HAP-1 (cell line): ENCODE measurements at places on chromosomes 2 and 18.
A peak's percentile ranks its signal among the peaks of the same experiment; 100 is the strongest.

DNA sequence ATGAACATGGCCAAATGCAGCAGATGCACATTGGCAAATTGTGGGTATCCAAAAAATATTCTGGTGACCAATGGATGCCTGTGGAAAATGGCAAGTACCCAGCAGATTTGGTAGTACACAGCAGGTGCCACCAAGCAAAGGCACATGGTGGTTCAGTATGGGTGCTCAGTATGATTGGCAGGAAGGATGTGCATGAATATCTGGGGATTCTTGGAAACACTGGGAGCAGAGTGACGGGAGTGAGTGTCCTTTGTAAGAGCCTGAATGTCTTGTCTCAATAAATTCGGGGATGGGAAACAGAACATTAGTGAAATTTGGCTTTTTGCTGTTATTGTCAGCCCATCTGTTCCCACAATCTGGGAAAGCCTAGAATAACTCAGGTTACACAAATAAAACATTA, 36.8 kb upstream of the ACADL start:
- no peak for DNase-seq

- DNase-seq = no peak
Observed at GRCh38 chr2:227826019-227826521, 12.4 kb downstream of the CCL20 start.

DNA sequence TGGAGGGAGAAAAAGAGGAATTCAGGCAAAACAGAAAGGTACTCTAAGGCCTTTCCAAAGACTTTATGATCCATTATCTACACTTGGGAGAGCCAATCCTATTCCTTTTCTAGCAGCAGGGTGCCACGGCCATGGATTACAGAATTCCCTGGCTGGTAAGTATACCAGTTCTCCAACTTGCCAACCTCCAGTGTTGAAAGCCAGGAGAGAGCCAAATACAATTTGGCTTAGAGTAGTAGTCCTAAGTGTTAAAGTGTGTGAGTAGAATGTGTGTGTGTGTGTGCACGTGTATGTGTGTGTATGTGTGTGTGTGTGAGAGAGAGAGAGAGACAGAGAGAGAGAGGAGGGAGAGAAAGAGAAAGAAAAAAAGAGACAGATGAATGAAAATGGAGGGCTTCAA, 43.3 kb downstream of the WDPCP start:
- DNase-seq = no peak

GRCh38 chr2:102197389-102198137, 10.7 kb downstream of the IL1RL2 start:
- no peak for DNase-seq

DNA sequence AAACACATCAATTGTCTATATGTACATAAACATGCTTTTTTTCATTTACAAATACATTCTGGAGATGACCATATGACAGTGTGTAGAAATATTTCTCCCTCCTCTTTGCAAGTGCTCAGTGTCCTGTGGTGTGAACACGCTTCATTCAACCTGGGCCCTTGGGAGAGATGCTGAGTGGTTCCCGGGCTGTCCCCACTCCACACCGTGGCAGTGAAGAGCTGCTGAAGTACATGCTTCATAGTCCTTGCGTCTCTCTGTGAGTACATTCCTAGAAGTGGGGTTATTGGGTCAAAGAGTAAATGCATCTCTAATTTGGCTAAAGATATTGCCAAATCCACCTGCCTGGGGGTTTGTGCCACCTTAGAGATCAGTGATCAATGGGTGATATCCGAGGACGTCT, 6.5 kb upstream of the GPR35 start:
- no peak for DNase-seq

DNA sequence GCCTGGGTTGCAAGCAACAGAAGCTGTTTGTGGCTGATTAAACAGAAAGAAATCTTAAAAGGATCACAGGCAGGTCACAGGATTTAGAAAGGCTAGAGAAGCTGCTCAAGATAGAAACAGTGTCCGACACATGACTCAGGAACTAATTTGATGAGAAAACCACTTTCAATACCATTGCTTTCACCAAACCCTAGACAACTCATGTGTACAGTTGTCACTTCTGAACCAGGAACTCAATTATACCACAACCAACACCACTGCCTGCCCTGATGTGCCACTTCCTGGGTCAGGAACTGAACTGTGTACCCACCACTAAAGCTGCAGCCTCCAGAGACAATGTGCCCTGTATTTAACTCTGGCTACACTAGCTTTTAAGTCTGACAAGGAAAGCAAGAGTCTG, 56.0 kb downstream of the TMEM247 start:
- no peak for DNase-seq

GRCh38 chr2:159497256-159497655, 119.1 kb downstream of the BAZ2B start:
- no peak for DNase-seq

GRCh38 chr2:100754951-100755350, 65.0 kb upstream of the NPAS2 start:
- DNase-seq = no peak

DNA sequence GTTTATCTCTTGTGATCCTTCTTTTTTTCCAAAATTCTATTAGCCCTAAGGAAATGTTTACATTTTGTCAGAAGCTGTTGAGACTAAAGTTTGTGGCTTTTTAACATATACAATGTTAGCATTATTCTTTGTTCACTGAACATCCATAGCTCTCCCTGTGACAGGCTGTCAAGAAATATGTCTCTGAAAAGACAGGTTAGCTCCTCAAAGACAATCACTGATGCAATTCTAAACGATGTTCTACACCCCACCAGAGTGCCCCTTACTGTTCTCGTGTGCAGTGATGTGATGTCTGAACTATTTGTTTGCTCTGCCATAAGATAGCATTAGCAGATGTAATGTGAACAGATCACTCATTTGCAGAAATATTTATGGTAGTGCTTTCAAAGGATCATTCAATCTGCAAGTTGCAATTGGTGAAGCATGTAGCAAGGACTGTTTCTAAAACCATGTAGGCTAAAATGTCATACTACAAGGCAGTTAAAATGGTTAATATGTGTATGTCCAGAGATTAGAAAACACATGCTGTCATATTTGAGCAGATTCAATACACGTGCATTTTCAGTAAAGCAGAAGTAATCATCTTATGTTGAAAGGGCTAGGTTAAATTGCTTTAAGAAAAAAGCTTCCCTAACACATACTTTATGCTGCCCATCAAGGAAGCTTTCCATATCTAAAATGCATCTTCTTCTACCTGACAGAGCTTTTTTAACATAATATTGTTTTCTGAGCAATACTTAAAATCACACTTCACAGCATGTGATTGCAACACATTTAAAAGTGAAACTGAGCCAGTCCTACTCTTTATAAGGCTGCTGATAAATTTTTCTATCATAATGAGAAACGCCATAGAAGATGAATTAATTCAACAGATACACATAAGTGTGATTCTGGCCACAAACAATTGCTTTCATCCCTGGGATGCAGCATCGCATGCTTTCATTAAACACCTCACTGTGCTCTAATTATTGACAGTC, 285.7 kb upstream of the UBE2E3 start:
- DNase-seq = no peak

GRCh38 chr18:29874519-29875098, 1167.9 kb downstream of the DSC3 start:
- peak; percentile 51 for DNase-seq

GRCh38 chr2:59827677-59828076, 725.8 kb downstream of the BCL11A start:
- no peak for DNase-seq
